ENCODE measurements at places on chromosomes 3 and 15. TPM values are rescaled to one million over a fixed set of nuclear protein-coding genes. Genes with fewer than 3 reads are reported as not detected.
A peak's percentile ranks its signal among the peaks of the same experiment; 100 is the strongest.

DNA sequence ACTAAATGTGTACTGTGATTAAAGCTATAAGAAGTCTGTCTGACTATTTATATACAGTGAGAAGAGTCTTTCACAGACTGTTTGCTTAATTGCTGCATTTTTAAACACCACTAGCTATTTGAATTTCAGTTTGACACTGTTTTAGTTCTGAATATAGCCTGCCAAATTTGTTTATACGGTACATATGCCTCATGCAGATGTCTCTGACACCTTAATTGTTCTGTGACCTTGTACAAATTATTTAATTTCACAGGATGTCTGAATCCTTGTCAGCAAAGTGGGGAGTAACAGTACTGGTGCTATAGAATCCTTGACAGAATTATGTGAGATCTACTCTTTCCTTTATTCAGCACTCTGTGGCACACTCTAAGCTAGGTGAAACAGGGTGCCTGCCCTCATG is 125.5 kb downstream of the MBNL1 start:
- H3K27me3 ChIP-seq = no peaks in the 10 kb centered on the region
- no peaks in the 10 kb centered on the region for H3K36me3 ChIP-seq
- H3K4me3 ChIP-seq = no peak overlapping the region

- H3K36me3 ChIP-seq = no peaks in the 10 kb centered on the region
- H3K27ac ChIP-seq = no peak overlapping the region
- no peak for DNase-seq
- H3K27me3 ChIP-seq = no peaks in the 10 kb centered on the region
- no peak overlapping the region for H3K4me3 ChIP-seq
These were observed 153.8 kb downstream of the SHQ1 start for GRCh38 chr3:72694398-72694797.

Gene ZKSCAN7
- 10.5 TPM for total RNA-seq

Gene TOPAZ1
- not detected for total RNA-seq

Gene ADAMTS9
- total RNA-seq = 145 TPM

DNA sequence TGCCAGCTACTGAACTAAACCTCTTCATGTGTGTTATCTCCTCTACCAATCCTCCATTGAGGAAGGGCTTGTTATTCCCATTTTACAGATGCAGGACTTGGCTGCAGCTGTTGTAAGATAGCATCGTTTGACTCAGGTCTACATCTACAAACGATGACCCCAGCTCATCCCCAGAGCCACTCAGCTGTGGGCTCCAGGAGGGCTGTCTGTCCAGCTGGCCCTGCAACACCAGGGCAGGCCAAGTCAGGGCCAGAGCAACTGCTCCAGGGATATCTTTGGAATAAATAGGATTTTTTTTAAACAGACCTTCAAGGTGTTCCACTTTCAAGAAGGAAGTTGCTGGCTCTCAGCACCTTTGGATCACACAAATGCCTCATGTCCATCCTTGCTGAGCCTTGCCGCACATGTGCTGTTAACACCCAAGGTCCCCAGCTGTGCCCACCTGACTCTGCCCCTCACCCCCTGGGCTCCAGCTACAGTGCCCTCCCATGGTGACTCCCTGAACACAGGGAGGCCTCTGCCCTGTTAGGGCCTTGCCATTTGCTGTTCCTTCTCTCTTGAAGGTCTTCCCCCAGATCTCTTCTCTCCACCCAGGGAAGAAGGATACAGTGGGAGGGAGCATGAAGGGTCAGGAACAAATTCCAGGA is 31.0 kb downstream of the ALDH1L1 start:
- no peaks in the 10 kb centered on the region for H3K27me3 ChIP-seq
- no peaks in the 10 kb centered on the region for H3K36me3 ChIP-seq
- no peak overlapping the region for H3K4me3 ChIP-seq
- no peaks in the 10 kb centered on the region for H3K4me1 ChIP-seq
- no peak for DNase-seq

GRCh38 chr3:169864270-169864669 is 5.5 kb downstream of the LRRC31 start:
- H3K27me3 ChIP-seq = no peaks in the 10 kb centered on the region
- H3K4me1 ChIP-seq = peaks cover 4% of the 10 kb centered on the region
- DNase-seq = no peak
- no peaks in the 10 kb centered on the region for H3K36me3 ChIP-seq
- no peak overlapping the region for H3K4me3 ChIP-seq

GRCh38 chr15:32878869-32879805 is 161.3 kb downstream of the GREM1 start:
- H3K4me1 ChIP-seq = no peaks in the 10 kb centered on the region
- DNase-seq = no peak
- no peaks in the 10 kb centered on the region for H3K36me3 ChIP-seq

Gene DUOXA2
- not detected for total RNA-seq

DNA sequence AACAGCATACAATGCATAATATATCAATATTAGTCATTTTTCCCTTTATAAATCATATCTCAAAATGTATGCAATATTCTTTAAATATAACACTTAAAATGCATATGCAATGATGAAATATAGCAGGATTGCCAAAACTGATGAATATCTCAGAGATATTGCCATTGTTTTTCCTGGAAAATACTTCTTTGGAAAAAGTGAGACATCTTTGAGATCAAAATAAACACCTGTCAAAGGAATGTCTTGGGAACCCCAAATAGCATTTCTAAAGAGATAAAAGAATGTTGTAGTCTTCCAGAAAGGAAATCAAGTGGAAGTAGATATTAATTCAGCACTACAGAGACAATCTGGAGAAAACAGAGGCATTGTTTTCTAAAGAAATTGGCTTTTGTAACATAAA is 457.8 kb upstream of the UBE2E2 start:
- DNase-seq = no peak
- no peak overlapping the region for H3K4me3 ChIP-seq
- no peaks in the 10 kb centered on the region for H3K36me3 ChIP-seq
- H3K4me1 ChIP-seq = no peaks in the 10 kb centered on the region
- no peaks in the 10 kb centered on the region for H3K27me3 ChIP-seq
- no peak overlapping the region for H3K27ac ChIP-seq

DNA sequence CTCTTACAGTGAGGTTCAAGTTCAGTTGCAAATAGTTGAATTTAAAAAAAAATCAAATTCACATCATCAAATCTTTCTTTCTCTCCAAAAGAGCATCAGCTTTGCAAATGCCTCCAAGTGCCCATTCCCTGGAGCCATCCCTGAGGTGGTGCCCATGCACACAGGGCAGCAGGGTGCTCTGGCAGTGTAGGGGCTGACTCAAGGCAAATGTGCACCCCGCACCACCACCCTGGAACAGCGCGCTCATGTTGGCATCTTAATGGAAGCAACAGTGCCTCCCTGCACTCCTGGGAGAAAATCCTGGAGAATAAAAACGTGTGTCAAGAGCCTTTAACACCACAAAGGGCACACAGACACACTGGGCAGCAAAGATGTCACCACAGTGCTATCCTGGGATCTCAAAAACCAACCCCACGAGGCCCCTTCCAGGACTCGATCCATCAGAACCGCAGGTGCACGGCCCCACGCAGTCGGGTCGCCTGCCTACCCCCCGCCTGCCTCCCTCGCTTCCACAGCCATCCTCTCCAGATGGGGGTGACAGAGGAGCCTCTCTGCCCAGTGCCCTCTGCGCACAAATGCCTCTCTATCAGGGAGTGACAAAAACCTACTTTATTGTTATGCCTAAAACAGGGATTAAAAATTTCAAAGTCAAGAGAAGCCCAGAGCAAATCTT is 50.8 kb downstream of the NIPA2 start:
- H3K4me1 ChIP-seq = no peaks in the 10 kb centered on the region
- no peak for DNase-seq
- no peaks in the 10 kb centered on the region for H3K36me3 ChIP-seq
- H3K4me3 ChIP-seq = no peak overlapping the region

DNA sequence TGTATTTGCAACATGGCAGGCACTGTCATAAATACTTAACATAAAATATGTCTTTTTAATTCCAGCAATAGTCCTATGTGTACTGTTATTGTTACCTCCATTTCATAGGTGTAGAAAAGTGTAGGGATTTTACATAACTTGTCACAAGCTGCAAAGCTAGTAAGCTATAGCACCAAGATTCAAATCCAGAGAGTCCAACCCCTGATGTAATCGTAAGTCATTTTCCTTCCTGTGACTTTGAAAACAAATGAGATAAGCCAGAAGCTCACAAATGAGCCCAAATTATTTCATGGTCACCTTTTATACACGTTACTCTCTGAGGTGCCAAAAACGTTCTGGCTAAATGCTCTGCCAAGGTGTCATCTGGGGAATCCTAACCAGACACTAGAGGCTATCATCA is 23.8 kb downstream of the TNIK start:
- no peak for DNase-seq
- no peak overlapping the region for H3K4me3 ChIP-seq
- no peaks in the 10 kb centered on the region for H3K4me1 ChIP-seq
- H3K27ac ChIP-seq = no peak overlapping the region
- no peaks in the 10 kb centered on the region for H3K27me3 ChIP-seq

DNA sequence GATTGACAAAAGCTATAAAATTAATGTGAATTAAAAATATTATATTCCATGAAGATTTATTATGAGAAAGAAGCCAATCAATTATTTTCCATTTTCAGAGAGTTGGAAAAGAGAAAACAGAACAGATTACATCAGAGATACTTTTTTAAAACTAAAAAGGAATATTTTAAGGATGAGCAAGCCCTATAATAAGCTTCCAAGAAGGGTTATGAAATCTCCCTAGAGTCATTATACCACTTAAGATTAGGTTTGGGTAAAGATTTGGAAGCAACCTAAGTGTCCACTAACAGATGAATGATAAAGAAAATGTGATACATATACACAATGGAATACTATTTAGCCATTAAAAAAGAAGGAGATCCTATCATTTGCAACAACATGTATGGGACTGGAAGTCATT is 51.6 kb upstream of the FSIP1 start:
- no peak overlapping the region for H3K4me3 ChIP-seq
- H3K27me3 ChIP-seq = no peaks in the 10 kb centered on the region
- no peak for DNase-seq
- no peak overlapping the region for H3K27ac ChIP-seq

- DNase-seq = no peak
- no peaks in the 10 kb centered on the region for H3K27me3 ChIP-seq
- H3K36me3 ChIP-seq = no peaks in the 10 kb centered on the region
- H3K4me3 ChIP-seq = no peak overlapping the region
- peaks cover 12% of the 10 kb centered on the region for H3K4me1 ChIP-seq
These were observed 32.1 kb downstream of the SEC62 start for GRCh38 chr3:169998668-169999131.

DNA sequence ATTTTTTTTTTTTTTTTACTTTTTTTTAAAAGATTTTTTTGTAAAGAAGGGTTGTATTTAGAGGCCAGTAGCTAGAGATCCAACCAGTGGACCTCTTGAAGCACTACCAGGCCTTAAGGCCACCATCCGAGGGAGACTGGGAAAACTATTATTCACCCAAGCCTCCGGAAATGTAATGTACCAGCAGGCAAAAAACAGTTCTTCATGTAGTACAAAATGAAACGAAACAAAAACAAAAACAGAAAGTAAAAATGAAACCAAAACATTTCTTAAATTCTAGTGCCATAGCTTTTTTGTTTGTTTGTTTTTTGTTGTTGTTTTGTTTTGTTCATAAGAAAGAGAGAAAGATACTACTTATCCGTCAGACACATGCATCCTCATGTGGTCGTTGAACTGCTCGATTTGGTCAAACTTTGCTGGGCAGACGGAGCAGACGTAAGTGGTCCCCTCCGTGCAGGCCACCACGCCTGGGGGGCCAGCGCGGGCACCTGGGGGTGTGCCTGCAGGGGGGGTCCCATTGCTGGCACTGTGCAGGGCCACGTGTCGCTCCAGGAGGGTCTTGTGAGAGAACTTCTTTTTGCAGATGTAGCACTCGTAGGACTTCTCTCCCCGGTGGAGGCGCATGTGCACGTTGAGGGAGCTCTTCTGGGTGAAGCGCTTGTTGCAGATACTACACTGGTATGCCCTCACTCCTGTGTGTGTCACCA is 45.0 kb downstream of the TIGIT start:
- H3K27ac ChIP-seq = peak overlapping the region; percentile 10
- DNase-seq = no peak
- no peak overlapping the region for H3K4me3 ChIP-seq
- peaks cover 9% of the 10 kb centered on the region for H3K4me1 ChIP-seq
- no peaks in the 10 kb centered on the region for H3K27me3 ChIP-seq
- peaks cover 10% of the 10 kb centered on the region for H3K36me3 ChIP-seq

GRCh38 chr3:133317866-133318265 is 82.0 kb upstream of the BFSP2 start:
- H3K27ac ChIP-seq = no peak overlapping the region
- no peaks in the 10 kb centered on the region for H3K36me3 ChIP-seq
- H3K4me1 ChIP-seq = no peaks in the 10 kb centered on the region
- no peak overlapping the region for H3K4me3 ChIP-seq

DNA sequence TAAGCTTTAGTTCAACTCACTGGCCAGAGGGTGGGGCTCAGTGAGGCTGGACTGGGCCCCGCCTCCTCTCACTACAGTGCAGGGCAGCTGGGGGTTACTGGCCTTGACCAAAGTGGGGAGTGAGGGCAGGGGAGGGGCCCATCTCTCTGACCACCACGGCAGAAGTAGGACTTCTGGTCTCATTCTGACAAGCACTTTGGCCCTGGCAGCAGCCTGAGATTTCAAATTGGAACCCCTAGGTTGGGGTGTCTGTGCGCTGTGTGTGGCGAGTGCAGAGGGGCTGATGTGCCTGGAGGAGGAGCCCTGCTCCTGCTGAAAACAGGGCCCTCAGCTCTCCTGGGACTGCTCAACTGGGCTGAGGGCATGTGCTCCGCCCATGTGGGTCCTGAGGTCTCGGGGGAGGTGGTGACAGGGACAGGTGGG is 60.3 kb upstream of the RPL32 start:
- no peaks in the 10 kb centered on the region for H3K27me3 ChIP-seq
- peaks cover 86% of the 10 kb centered on the region for H3K36me3 ChIP-seq
- H3K27ac ChIP-seq = peak overlapping the region; percentile 8
- no peak overlapping the region for H3K4me3 ChIP-seq

Measured in tibial nerve (tissue), 4 donors.